Suprapubic skin (tissue), 4 donors: ENCODE measurements at places on chromosomes 5 and 9. TPM values are rescaled to one million over a fixed set of nuclear protein-coding genes. Genes with fewer than 3 reads are reported as not detected.

The CD14 gene
- total RNA-seq: 8.3 TPM

DNA sequence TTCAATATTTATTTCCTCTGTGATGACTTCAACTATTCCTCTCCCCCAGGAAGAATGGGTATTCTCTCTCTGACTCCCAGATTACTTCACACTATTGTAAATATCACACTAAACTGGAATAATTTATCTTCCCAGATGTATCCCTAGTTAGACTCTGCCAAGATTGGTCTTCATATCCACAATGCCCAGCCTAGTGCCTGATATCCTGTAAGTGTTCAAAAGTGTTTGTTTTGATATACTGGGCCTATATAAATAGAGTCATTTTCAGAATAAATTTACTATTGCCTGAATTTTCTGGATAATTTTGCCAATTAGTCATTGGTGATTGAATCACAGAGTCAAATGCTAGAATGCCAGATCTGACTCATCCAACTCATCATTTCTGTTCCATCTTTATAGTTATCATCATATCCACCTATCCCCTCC, 143.7 kb upstream of the TNC start:
- H3K27ac ChIP-seq: no peak overlapping the region
- H3K27me3 ChIP-seq: no peaks in the 10 kb centered on the region
- H3K4me1 ChIP-seq: peaks cover 18% of the 10 kb centered on the region
- H3K4me3 ChIP-seq: no peak overlapping the region
- no peaks in the 10 kb centered on the region for H3K36me3 ChIP-seq

DNA sequence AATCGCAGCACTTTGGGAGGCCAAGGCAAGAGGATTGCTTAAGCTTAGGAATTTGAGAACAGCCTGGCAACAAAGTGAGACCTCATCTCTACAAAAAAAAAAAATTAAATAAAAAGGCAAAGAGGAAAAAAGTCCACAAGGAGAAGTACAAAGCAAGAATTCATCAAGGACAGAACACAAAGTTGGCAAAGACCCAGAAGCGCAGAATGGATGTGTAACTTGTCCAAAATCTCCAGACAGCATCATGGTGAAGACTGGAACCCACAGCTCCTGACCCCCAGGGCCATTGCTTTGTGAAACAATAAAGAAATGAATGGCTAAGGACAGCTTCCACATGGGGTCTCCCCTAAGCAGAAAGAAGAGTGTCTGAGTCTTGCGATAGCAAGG, 7.8 kb downstream of the HSD17B3 start:
- no peaks in the 10 kb centered on the region for H3K36me3 ChIP-seq
- H3K4me1 ChIP-seq: no peaks in the 10 kb centered on the region
- no peak overlapping the region for H3K4me3 ChIP-seq
- no peak overlapping the region for H3K27ac ChIP-seq
- no peak for DNase-seq
- H3K27me3 ChIP-seq: no peaks in the 10 kb centered on the region

DNA sequence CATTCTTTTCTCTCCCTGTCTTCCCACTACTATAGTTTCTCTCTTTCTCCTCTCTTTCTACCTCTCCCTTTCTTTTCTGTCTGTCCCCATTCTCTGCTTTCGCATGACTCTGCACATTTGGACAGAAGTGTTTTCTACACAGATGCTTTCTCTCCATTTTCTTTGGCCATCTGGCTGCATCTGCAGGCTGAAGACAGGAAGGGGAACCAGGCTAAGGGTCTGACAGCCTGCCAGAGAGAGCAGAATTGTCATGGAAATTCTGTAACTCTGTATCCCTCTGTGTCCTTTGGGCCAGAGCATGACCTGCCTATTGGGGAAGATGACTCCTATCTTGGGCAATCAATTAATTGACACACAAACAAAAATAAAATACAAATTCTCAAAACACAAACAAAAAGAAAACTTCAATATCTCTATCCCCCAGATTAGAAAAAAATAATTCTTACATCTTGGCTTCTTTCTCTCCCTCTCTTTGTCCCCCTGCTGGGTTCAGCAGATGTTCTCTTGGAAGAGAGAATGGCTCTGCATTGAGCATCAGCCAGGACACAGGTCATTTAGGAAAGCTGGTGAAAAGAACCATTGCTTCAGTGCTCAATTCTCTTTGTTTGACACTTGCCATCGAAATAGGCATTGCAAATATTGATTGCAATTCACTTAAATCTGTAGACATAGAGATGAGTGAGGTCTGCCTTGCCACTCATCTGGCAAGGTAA, 415.9 kb upstream of the KLF4 start:
- DNase-seq: no peak
- H3K27me3 ChIP-seq: no peaks in the 10 kb centered on the region
- no peaks in the 10 kb centered on the region for H3K4me1 ChIP-seq
- H3K36me3 ChIP-seq: no peaks in the 10 kb centered on the region

DNA sequence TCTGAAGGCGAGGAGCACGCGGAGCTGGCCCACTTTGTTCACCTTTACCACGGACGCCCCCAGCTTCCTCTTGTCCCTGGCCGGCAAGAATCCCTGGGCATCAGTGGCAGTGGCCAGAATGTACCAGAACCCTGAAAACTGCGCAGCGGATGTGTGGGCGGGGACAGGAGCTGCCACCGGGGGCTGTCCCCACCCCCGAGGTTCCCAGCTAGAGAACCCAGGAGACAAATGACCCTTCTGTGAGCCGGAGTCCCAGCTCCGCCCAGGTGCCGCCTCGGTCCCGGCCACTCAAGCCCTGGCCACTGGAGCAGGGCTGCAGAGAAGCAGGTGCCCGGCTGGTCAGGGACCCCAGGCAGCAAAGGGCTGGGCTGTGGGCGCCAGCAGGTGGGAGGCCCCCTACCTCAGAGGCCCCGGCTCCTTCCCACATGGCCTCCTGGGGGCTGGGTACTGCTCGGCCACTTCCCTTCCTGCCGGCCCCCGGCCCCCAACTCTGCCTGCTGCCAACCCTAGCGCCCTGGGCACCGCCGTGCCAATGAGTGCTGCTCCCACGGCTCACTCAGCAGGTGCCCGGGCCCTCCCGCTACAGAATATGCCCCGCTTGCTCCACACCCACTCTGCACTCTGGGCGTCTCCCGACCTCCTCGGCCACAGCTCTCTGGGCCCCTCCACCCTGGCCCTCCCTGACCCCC, 713 bp downstream of the LCN10 start:
- DNase-seq: no peak
- peaks cover 34% of the 10 kb centered on the region for H3K4me1 ChIP-seq
- peaks cover 67% of the 10 kb centered on the region for H3K27me3 ChIP-seq
- H3K36me3 ChIP-seq: no peaks in the 10 kb centered on the region
- peak overlapping the region; percentile 28 for H3K4me3 ChIP-seq
- H3K27ac ChIP-seq: no peak overlapping the region

DNA sequence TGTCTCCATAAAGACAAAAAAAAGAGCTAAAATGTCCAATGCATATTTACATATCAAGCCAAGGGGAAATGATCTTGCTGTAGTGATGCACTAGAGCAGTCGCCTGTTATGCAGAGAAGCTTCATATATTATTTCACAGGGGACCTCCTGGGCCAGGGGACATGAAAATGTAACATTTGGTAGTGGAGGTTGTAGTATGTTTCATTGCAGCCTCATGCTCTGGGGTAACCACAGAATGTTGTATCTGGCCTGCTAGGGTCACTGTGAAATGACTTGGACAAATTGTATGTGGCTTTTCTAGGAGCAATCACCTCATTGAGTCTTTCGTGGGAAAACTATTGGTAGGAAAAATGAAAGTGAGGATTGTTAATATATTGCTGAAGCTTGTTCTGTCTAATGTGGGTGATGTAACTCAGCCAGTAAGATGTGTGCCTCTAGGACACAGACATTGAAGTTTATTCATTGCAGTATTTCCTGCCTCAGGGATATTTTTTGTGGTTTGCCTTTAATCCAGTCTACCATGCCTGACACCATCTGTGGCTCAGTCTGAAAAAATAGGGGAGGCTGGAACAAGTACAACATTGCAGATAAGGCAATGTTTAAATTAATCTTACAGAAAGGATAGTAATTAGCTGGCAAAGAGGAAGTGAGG, 430.8 kb upstream of the TNC start:
- no peak overlapping the region for H3K4me3 ChIP-seq
- no peaks in the 10 kb centered on the region for H3K36me3 ChIP-seq
- no peak for DNase-seq
- no peak overlapping the region for H3K27ac ChIP-seq
